ENCODE measurements at places on chromosomes 16 and 17.

GRCh38 chr16:81123092-81123852 is 27.1 kb upstream of the GCSH start:
- no peak for DNase-seq

DNA sequence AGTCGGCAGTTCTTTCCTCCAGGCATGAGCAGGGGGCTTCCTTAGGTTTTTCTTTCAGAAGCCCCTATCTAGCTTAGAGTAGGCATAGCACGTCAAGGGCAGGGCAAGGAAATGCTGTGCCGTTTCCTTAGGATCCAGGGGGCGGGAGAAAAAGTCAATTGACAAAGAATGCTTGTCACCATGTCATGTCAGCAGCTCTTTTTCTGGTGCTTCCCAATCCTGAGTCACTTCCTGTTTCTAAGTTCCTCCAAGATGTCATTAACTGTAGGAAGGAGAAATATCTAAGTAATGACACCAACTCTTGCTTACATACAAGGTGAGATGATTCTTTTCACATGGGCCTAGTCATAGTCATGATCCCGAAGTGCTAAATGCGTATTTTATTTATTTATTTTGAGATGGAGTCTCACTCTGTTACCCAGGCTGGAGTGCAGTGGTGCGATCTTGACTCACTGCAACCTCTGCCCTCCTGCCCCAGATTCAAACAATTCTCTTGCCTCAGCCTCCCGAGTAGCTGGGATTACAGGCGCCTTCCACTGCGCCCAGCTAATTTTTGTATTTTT is 35.2 kb downstream of the GJC1 start:
- DNase-seq, result peak; percentile 90

- no peak for DNase-seq
Measured at GRCh38 chr17:79548116-79548515, 62.7 kb downstream of the RBFOX3 start.

DNA sequence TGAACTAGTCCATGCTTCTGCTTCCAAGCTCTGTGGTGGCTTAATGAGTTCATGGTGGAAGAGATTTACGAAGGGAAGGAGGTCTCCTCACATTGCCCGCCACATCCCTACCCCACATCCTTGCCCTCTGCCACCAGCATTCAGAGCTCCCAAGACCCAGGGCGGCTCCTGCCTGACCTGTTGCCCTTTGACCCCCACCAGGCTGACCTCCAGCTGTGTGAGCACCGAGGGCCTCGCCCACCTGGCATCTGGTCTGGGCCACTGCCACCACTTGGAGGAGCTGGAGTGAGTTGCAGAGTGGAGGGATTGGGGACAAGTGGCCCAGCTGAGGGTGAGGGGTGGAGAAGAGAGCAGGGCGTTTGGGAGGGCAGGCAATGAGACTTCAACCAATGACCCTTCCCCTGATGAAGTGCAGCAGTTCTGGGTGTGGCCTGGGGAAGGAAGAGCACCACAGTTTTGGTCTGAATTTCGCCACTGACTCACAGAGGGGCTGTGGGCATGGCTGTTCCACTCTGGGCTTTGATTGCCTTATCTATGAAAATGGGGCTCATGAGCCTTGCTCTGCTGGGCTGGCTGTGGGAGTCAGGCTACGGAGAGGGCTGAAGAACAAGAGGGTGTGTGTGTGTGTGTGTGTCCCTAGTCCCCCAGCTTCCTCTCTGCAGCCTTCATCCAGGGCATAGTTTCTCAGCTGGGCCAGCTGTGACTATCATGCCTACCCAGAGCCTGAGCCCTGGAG is 22.6 kb upstream of the CPNE2 start:
- no peak for DNase-seq

DNA sequence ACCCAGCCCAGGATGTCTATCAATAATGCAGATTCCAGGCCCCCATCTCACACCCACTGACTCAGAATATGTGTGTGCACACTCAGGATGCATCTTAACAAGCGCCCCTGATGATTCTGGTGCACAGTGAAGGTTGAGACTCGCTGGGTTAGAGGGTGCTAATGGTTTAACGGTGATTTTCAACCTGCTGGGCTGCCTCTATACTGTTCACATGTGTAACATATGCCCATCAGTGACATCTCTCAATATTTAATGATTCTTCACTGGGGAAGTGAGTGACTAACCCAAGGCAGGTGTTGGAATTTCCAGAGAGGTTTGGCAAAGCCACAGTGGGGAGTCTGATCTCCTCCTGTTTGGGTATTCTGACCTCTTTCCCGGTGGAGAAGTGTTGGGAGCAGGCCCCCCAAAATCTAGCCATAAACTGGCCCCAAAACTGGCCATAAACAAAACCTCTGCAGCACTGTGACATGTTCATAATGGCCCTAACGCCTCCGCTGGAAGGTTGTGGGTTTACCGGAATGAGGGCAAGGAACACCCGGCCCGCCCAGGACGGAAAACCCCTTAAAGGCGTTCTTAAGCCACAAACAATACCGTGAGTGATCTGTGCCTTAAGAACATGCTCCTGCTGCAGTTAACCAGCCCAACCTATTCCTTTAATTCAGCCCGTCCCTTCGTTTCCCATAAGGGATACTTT is 4.1 kb upstream of the DOC2B start:
- no peak for DNase-seq

DNA sequence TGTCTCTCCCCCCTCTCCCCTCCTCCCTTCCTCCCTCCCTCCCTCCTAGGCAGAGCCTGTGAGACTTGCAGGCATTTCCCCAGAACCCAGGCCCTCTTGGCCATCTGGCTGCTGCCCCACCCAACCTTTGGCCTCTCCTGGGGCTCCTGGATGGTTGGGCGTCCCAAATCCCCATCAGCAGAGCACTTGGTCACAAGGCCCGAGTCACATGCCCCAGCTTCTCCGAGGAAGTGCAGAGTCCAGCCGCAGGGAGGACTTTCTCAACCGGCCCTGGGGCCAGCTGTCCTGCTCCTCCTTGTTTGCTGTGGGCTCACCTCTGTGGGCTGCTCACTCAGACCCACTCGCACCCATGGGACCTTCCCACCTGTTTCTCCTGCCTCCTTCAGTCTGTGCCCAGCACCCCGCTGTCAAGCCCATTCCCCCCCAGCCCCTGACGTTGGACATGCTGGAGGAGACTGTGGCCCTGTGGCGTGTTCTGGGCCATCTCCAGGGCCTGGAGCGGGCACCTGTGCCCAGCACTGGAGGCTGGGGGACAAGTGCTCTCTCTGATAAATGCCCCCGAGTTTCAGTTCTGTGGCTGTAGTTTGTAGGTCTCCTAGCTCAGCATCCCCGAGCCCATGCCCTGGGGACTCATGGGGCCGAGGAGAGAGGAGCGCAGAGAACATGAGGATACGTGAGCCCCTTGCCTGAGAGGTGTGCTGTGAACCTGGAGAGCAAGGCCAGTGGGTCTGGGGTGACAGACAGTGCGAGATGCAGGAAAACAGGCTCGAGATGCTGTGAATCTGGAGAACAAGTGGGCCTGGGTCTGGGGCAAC is 42.3 kb upstream of the ZNF750 start:
- no peak for DNase-seq

Data from AML-193 (cell line).